NCI-H1105 treated with DMSO at 0.1 percent for 48 hours (cell line): ENCODE measurements at places on chromosomes 4 and X.

GRCh38 chr4:189088780-189089179, 851.9 kb upstream of the FRG1 start:
- DNase-seq = no peak

GRCh38 chr4:87543835-87544461, 14.8 kb upstream of the SPARCL1 start:
- DNase-seq = no peak

- no peak for DNase-seq
These were observed 57.7 kb upstream of the S100G start for GRCh38 chrX:16592194-16592770.

- DNase-seq = peak; percentile 12
These were observed 4.7 kb downstream of the SRPX2 start for GRCh38 chrX:100648458-100649417.

DNA sequence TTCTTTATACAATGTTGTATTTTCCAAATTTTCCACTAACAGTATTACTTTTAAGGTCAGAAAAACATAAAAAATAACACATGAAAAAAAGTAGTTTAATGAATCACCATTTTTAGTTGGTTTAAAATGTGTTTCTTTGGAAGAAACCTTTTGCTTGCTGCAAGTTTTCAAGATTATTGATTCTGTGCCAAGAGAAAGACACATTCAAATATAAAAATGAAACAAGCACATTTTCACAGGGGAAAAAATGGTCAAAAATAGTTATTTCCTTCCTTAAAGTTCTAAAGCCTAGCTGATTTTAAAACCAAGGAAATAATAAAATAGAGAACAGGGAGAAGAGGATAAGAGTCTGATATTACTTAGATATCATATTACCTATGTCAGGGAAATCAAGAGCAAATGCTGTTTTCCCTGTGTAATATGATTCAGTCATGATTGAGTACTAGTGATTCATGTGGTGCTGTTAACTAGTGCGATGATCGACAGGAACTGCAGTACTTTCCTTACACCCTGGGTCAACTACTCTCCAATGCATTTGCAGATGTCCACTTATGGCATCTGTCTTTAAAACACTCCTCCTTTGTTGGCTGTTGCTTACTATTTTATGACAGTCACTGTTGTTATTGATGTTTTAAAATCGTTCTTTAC, 103.8 kb downstream of the CAMK2D start:
- peak; percentile 11 for DNase-seq

- no peak for DNase-seq
These were observed 422.9 kb downstream of the SPRY1 start for GRCh38 chr4:123819362-123820035.

GRCh38 chr4:145766273-145766672, 86.3 kb downstream of the C4orf51 start:
- no peak for DNase-seq

DNA sequence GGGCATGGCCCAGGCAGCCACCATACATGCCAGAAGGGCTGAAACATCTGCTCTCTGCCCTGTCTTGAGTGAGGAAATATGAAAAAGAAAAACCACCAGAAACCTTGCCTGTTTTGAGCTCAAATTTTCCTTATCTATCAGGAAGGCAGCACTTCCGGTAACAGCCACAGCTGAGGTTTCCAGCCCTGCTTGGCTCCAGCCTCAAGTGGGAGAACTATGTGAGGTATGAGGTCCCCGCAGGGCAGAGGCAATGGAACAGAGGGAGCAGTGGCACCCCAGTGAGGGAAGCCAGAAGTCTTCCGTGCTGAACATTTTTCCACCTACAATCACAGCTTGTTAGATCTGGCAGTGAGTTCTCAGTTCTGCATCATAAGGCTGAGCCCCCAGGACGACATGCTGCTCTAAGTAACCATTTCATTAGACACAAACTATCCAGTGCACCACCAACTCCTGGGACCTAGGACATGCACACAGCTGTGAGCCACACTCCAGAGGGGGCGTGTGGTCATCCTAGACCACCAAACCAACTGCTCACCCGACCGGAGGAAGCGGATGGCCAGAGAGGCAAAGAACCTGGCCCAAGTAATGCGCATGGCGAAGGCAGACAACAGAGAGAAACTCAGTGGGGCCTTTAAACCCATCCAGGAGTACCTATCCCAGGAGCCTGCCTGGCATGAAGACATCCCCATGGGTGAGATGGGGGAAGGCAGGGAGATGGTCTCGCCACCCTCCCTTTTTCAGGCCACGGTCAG, 22.6 kb downstream of the WDR1 start:
- no peak for DNase-seq

DNA sequence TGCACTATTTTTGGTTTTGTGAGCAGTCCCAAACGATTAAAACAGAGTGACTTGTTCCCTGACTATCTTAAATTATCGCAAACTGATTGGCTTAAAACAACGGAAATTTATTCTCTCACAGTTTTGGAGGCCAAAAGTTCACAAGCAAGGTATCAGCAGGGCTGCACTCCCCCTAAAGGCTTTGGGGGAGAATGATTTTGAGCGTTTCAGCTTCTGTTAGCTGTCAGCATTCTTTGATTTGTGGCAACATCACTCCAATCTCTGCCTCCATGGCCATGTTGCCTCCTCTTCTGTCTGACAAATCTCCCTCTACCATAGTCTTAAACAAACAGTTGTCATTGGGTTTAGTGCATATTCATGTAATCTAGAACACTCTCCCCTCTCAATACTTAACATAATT, 459.6 kb upstream of the ATOH1 start:
- DNase-seq = no peak

GRCh38 chr4:152232271-152232670, 303.6 kb downstream of the FBXW7 start:
- no peak for DNase-seq

DNA sequence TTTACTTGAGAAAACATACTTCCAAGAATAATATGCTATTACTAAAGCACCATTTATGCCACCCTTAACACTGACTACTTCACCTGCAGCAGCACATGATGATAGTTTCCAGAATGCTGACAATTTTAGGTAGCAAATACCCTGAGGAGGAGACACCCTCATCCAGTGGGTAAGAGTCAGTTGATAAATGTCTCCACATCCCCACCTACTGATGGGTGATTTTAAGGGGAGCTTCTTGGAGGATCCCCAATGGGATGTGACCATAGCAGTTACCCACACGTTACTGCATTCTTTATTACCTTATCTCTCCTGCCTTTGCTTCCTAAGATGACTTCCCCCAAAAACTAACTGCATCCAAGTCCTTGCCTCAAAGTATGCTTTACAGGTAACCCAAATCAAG, 131.2 kb upstream of the SMARCAD1 start:
- DNase-seq = no peak

GRCh38 chr4:43113196-43113595, 220.7 kb downstream of the GRXCR1 start:
- no peak for DNase-seq

DNA sequence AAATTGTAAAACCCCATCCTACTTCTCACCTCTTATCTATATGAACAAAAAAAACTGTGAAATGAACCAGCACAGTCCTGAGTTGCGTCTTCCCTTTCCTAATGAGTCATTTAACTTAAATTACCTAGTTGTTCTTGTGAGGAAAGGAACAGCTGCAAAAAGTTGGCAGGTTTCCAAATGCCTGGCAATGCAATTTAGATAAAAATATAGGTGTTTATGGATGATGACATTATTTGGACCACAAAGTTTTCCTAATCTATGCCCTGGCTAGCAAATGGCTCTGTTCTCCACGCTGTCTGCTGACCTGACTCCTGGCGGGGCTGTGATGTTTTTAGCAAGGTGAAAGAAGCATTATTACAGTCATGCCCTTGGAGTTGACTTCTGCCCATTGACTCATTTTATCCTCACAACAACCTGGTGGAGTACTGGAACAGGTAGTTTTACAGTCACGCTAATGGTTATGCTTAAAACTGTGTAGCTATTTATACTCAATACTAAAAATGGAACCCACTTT, 29.8 kb upstream of the RELL1 start:
- DNase-seq = peak; percentile 73

- DNase-seq = no peak
These were observed 228.4 kb upstream of the PSAPL1 start for GRCh38 chr4:7663075-7663541.

DNA sequence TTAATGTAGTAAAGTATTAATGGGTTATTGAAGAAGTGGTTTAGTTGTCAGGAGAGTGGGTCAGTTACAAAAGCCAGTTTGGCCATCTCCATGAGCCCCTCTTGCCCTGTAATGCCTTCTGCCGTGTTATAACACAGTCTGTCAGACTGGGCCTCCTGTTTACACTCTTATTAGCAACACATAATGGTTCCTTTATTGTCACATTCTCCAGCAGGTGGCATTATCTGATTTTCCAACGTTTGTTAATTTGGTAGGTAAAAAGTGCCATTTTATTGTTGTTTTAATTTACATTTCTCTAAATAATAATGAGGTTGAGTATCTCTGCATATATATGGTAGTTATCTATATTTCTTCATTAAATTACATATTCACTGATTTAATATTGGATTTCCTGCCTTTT, 560.8 kb downstream of the FGF13 start:
- peak; percentile 0 for DNase-seq

- no peak for DNase-seq
These were observed 100.5 kb upstream of the PCDH7 start for GRCh38 chr4:30619679-30620078.

DNA sequence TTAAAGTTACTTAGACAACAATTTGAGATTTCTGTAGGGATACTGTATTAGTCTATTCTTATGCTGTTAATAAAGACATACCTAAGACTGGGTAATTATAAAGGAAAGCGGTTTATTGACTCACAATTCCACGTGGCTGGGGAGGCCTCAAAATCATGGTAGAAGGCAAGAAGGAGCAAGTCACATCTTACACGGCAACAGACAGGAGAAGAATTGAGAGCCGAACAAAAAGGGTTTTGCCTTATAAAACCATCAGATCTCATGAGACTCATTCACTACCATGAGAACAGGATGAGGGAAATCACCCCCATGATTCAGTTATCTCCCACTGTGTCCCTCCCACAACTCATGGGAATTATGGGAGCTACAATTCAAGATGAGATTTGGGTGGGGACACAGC, 11.0 kb downstream of the PTTG2 start:
- DNase-seq = no peak

DNA sequence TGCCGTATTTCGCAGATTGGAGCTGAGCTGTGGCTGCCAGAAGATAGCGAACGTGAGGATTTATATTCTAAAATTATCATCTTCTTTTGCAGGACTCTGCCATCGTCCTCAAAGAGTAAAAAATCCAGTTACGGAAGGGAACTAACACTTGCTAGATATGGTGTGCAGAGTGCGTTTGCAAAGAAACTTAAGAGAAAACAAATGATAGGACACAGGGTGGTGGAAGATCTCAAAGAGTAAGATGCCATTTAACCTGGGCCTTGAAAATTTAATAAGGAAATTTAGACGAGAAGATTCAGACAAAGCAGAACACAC, 566 bp downstream of the LARP7 start:
- no peak for DNase-seq

- DNase-seq = no peak
These were observed 389 bp upstream of the CCSER1 start for GRCh38 chr4:90126805-90127204.

DNA sequence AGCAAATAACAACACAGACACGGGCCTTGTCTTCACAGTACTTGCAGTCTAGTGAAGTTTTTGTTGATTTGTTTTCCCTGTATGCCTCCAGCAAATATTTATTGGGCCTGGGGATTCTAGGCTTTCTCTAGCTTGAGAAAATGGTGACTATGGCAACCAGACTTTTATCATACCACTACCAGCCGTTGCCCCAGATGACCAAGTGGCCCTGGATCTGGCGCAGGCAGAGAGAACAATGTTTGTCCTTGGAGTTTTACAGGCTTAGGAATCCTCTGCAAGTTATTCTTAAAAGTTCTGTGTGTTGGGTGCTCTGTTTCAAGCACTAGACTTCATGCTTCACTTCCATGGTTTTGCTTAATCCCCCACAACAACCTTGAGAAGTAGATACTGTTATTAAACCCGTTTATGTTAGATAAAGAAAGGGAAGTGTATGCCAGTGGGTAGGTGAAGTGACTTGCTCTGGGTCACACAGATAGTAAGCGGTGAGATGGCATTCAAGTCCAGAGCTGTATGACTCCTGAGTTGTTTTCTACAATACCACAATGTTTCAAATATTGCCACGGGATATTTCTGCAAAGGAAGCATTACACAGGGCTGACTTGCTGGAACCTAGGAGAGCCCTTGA, 94.6 kb downstream of the AKAP4 start:
- no peak for DNase-seq

DNA sequence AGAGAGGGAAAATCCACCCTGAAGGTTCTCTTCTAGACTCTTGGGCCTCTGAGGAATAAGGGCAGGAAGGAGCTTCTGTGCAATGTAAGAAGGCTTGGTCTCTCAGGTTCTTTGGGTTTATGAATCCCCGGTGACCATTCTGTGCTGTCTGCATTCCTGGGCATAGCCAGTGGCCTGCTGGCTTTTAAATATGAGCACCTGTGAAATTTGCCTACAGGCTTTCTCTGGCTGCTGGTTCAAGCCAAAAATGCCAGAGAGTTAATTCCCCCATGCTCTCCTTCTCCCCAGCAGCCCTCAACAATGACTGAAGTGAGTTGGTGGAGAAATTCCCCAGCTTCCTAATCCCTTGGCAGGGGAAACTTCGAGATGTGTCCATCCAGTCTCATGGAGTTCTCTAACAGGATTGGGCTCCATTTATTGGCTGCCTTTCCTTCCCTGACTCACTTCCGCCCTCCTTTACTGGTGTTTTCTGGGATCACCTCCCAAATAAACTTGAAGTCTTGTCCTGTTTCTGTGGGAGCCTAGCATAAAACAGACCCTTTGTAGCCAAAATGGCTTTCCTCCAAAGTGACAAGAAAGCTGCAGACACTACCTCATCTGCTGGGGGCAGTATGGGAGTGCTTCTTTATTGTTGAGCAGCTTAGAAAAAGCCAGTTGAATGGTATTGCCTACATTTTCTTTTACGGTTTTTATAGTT, 179.4 kb upstream of the CASK start:
- no peak for DNase-seq

DNA sequence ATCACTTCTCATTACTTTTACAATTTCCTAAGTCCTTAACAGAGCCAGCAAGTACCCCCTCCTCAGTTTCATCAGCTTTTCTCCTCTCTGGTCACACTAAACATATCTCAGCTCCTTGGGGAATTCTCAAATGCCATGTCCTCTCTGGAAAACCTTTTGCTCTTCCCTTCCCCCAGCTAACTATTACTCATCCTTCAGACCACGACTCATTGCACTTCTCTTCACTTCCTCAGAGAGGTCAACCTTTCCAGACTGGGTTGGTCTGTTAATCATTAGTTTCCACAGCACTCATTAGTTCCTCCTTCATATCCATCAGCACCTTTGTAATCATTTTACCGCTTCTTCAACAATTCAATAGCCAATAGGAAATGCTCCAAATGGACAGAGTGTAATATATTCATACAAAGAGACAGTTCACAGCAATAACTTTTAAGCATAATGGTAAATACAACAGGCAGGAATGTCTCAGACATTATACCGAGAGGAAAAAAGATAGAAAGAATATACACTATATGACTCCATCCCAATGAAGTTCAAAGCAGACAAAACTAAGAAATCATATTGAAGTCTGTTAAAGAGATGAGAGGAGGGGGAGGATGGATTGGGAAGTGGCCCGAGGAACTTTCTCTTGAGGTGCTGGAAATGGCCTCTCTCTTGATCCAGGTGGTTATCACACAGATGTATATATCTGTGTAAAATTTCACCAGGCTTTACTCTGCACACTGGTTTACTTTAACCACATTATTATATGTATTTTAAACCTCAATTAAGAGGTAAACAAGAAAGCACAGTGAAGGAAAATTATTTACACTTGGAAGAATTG, 39.6 kb downstream of the DDX60L start:
- no peak for DNase-seq
